ENCODE measurements at places on chromosomes 5 and 9. TPM values are rescaled to one million over a fixed set of nuclear protein-coding genes. Genes with fewer than 3 reads are reported as not detected.

GRCh38 chr5:32843531-32843895 lies 132.4 kb downstream of the NPR3 start:
- H3K36me3 ChIP-seq: no peaks in the 10 kb centered on the region
- no peaks in the 10 kb centered on the region for H3K4me1 ChIP-seq
- H3K4me3 ChIP-seq: no peak overlapping the region
- H3K27me3 ChIP-seq: no peaks in the 10 kb centered on the region
- no peak for DNase-seq
- no peak overlapping the region for H3K27ac ChIP-seq

GRCh38 chr5:67934976-67935375 lies 280.6 kb upstream of the PIK3R1 start:
- no peaks in the 10 kb centered on the region for H3K4me1 ChIP-seq
- H3K4me3 ChIP-seq: no peak overlapping the region
- H3K27ac ChIP-seq: no peak overlapping the region
- no peak for DNase-seq
- H3K36me3 ChIP-seq: no peaks in the 10 kb centered on the region

DNA sequence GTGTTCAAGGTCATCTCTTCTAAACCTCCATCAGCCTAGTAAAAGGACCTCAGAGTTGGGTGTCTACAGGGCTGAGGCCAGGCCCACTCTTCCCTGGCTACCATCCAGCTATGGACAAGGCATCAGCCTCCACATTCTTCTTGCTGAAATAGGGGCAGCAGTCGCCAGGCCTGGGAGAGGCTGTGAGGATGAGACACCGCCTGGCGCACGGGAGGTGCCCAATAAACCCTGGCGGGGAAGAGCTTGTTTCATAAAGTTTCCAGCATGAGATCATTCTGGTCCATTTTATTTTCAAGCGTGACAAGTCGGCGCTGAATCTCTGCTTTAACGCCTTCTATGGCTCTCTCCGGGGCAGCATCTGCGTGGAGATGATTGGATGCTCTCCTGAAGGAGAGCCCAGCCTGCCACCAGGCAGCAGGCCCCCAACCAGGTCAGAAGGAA lies 153.4 kb downstream of the OLFM1 start:
- H3K4me1 ChIP-seq: no peaks in the 10 kb centered on the region
- DNase-seq: no peak
- no peaks in the 10 kb centered on the region for H3K27me3 ChIP-seq
- H3K36me3 ChIP-seq: no peaks in the 10 kb centered on the region
- H3K4me3 ChIP-seq: no peak overlapping the region
- H3K27ac ChIP-seq: no peak overlapping the region

DNA sequence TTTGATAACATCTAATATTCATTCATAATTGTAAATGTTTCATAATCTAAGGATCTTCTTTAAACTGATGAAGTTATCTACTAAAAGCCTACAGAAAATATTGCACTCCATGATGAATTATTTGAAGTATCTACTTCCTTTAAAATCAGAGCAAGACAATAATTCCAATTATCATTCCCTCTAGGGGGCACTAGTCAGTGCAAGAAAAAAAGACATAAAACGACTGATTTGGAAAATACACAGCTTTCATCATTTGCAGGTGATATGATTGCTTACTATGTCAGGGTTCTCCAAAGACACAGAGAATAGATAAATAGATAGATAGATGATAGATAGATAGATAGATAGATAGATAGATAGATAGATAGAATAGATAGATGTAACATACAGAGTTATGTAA lies 13.5 kb upstream of the GRM6 start:
- no peaks in the 10 kb centered on the region for H3K36me3 ChIP-seq
- DNase-seq: no peak
- H3K4me3 ChIP-seq: no peak overlapping the region
- H3K27ac ChIP-seq: no peak overlapping the region
- H3K4me1 ChIP-seq: no peaks in the 10 kb centered on the region
- H3K27me3 ChIP-seq: no peaks in the 10 kb centered on the region

GRCh38 chr5:128925973-128926372 lies 39.3 kb upstream of the SLC27A6 start:
- no peak for DNase-seq
- H3K27ac ChIP-seq: no peak overlapping the region
- H3K4me3 ChIP-seq: no peak overlapping the region
- no peaks in the 10 kb centered on the region for H3K27me3 ChIP-seq
- H3K4me1 ChIP-seq: no peaks in the 10 kb centered on the region

DNA sequence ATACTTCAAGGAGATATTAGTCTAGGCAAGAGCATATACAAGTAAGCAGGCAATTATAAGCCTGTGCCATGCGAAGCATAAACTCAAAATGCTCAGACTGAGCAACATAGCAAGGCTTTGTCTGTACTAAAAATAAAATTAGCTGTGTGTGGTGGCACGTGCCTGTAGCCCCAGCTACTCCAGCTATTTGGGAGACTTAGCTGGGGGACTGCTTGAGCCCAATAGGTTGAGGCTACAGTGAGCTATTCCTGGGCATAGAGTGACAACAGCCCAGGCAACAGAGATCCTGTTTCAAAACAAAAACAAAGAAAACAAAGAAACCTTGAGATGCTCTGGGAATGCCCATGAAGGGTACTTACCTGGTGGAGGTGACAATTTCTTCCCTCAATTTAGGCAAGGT lies 130.5 kb upstream of the ZNF608 start:
- no peaks in the 10 kb centered on the region for H3K36me3 ChIP-seq
- H3K4me1 ChIP-seq: no peaks in the 10 kb centered on the region
- no peaks in the 10 kb centered on the region for H3K27me3 ChIP-seq
- no peak overlapping the region for H3K27ac ChIP-seq
- no peak for DNase-seq

GRCh38 chr5:126138281-126138931 lies 284.8 kb upstream of the GRAMD2B start:
- H3K4me1 ChIP-seq: no peaks in the 10 kb centered on the region
- no peak overlapping the region for H3K27ac ChIP-seq
- H3K27me3 ChIP-seq: no peaks in the 10 kb centered on the region
- H3K4me3 ChIP-seq: no peak overlapping the region
- no peaks in the 10 kb centered on the region for H3K36me3 ChIP-seq

Gene DNAI1
- not detected for total RNA-seq

Gene APBA1
- 6.3 TPM for total RNA-seq
